ENCODE measurements at places on chromosomes 3 and 15.

DNA sequence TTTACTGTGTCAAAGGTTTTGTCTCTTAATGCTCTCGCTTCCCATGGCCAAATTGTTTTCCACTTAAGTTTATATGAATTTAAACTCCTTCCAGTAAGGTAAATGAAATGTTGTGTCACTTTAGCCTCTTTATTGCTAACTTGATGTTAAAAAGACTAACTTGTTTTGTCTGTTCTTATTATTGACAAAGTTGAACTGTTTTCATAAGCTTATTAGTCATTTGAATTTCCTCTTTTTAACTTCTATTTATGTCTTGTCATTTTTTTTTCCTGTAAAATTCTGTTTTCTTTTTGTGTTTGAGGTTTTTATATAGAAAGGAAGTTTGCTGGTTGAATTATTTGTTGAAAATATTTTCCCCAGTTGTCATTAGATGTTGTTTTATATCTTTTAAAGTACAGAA, 25.8 kb downstream of the FAM98B start:
- DNase-seq, result no peak

- DNase-seq, result no peak
Observed at GRCh38 chr15:95946241-95946640, 384.3 kb upstream of the NR2F2 start.

DNA sequence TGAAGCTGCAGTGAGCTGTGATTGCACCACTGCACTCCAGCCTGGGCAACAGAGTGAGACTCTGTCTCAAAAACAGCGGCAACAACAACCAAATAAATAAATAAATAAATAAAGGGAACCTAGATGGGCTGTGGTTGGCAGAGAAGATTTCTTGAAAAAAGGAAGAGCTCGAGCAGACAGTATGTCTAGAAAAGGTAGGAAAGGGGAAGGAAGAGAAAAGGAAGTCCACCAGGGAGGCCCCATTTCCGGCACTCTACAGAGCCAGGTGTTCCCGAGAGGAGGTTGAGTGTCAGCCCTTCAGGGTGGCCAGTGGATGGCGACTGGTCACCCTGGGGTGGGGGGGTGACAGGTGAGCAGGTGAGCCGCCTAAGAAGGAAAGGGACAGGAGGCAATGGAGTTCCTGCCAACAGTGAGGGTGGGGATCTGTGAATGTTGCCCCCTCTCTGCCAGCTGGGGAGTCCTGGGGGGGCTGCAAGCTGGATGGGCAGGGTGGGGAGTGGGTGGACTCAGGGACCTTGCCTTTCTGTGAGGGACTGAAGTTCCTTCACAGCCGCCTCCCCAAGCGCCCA, 14.8 kb downstream of the PAQR5 start:
- DNase-seq, result no peak

DNA sequence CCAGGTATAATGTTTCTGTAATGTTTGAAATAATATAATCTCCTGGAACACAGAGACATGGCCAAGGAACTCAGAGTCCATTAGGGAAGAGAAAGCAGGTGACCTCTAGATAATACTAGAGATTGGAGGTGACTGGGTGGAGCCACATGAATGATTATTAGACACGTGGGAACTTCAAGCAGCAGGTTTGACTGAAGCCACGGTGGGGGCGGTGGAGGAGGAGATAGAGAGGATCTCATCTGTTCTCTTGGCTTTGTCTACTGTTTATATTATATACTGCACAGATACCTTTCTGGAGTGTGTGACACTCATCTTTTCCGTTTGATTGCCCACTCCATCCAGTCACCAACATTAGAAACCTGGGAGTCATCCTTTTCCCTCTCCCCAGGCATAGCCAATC, 33.7 kb downstream of the KIF7 start:
- no peak for DNase-seq

- DNase-seq, result no peak
Observed at GRCh38 chr15:56758770-56759449, 25.6 kb upstream of the ZNF280D start.

DNA sequence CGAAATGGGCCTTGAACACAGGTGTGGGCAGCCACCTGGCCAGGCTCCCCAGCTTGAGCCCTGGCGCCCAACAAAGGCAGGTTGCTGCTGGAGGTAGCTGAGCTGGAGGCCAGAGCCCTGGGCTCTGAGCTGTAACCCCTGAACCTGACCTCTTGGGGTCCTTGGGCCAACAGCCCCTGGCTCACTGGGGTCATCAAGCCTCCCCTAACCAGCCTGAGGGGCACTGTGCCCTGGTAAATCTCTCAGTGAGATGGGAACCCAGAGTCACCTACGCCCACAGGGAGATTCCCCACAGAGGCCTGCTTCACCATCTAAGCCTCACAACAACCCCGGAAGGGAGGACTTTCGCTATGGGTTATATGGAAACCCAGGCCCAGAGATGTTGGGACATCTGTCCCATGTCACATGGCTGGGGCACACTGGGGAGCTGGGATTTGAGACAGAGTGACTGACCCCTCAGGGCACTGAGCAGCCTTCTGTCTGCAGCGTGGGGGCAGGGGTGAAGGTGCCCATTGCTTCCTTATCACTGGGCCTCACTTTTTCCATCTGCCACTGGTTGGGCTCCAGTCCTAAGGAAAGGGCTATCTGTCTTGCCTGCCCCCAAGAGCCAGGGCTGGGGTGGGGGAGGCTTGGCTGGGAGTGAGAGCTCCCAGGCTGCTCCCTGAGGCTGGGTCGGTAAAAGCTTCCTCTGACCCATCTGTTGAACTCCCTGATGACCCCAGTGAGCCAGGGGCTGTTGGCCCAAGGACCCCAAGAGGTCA, 59.1 kb downstream of the IQSEC1 start:
- DNase-seq, result peak; percentile 36

DNA sequence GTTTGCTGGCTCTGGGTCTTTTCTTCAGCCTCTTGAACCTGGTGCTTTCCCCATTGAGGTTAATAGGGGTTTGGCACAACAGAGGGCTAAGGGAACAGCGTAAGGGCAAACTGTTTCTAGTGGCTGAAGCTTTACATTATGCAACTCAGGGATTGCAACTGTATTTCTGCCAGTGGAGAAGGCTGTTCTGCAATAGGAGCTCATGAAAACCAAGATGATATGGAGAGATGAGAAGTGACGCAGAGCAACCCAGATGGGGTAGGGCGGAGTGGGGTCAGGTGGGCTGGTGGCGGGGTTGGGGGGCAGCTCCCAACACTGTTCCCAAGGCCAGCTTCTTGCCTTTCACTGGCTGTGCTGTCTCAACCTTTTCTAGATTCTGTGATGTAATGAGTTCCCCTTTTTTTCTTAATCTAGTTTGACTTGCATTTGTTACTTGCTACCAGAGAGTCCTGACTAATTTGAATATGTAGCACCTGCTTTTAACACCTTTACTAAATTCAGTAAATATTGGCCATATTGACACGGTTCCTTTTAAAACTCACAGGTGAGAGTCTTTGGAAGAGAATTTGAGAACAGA, 7.2 kb downstream of the GXYLT2 start:
- DNase-seq, result no peak

DNA sequence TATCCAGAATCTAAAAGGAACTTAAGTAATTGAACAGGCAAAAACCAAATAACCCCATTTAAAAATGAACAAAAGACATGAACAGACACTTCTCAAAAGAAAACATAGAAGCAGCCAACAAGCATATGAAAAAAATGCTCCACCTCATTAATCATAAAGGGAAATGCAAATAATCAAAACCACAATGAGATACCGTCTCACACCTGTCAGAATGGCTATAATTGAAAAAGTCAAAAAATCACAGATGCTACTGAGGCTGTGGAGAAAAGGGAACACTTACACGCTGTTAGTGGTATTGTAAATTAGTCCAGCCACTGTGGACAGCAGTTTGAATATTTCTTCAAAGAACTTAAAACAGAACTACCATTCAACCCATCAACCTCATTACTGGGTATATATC, 220.7 kb downstream of the MEX3B start:
- DNase-seq, result no peak

DNA sequence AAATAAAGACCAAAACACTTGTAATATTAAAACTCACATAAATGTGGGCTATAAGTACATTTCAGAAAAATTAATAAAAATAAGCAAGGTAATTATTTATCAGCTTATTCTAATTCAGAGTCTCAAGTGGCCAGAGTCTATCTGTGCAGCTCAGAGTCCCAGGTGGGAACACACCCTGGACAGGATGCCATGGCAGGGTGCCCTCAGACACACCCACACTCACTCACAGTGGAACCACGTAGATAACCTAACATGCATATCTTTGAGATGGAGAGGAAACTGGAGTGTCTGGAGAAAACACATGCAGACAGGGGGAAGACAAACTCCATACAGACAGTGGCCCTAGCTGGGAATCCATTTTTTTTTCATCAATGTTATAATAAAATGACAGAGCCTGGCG, 37.2 kb downstream of the FSIP1 start:
- no peak for DNase-seq

DNA sequence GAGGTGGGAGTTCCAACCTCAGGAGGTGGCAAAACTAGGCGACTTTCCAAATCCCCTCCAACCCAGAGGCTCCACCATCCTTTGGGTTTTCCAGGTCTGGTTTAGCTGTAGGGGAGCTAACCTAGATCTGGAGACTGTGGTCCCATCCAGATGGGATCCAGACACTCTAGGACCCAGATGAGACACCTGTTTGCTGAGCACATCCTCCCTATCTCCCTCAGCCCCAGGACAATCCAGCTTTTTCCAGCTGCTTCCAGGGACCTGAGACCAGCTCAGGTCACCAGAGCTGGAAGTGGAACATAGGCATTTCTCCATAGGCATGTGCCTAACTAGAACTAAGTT, 18.2 kb downstream of the CRTAP start:
- DNase-seq, result no peak
